ENCODE measurements at places on chromosomes 2 and 18.
A peak's percentile ranks its signal among the peaks of the same experiment; 100 is the strongest.

DNA sequence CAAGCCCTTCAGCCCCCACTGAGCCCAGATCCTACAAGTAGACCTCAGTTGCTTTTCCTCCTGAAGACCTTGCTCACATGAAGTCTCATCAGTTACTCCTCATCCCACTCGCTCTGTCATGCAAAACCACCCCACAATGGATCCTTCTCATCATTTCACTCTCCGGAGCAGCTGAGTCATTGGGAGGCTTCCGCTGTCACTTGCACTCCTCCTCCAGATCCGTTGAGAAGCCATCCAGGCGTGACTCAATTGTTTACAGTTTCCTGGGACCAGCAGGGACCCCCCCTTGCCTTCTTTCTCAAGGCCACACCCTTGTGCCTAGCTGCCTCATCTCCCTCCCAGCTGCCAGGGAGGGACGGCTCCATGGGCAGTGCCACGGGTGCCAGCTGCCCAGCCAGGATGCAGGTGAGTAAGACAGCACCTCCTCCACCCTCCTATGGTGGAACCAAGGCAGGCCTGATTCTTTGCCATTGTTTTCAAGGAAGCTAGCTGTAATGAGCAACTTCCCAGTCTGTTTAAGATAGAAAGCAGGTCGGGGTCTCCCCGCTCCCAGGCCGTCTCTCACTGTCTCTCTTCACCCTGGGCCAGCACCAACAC, 16.3 kb downstream of the GPR55 start:
- no peak for DNase-seq

DNA sequence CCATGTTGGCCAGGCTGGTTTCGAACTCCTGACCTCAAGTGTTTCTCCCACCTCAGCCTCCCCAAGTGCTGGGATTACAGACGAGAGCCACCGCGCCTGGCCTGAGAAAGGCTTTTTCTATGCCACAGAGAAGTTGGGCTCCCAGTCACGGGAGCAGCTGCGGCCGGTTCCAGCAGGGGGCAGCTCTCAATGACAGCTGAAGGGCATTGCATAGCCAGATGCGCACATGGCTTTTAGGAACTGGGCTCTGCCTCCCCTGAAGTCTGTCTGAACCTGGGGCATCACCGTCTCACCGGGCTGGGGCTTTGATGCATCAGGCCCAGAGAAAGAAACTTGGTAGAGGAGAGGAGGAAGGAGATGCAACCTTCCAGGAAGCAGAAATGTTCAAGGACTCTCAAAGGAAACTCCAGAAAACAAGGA, 84.2 kb upstream of the LAPTM4A start:
- DNase-seq: no peak

- no peak for DNase-seq
These were observed 37.8 kb downstream of the KCTD18 start for GRCh38 chr2:200471928-200472645.

DNA sequence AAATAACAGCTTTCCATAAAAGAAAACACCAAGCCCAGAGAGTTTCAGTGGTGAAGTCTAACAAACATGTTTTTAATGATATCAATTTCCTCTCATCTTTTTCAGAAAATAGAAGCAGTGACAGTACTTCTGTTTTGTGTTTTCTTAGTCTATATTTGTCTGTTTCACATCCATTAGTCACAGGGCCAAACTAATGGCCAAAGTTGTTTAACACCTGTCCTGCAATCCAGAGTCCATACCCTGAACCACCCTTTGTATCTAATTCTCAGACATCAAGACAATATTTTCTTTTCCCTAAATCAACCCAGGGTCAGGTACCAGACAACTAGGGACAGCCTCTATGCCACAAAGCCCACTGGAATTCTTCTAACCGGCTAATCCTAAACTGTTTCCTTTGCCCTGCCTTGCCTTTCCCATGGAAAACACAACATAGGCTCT, 25.9 kb downstream of the TMSB10 start:
- no peak for DNase-seq

GRCh38 chr2:164456619-164457018, 164.7 kb downstream of the GRB14 start:
- DNase-seq: no peak

- DNase-seq: no peak
These were observed 180.5 kb downstream of the VWC2L start for GRCh38 chr2:214591366-214591765.

DNA sequence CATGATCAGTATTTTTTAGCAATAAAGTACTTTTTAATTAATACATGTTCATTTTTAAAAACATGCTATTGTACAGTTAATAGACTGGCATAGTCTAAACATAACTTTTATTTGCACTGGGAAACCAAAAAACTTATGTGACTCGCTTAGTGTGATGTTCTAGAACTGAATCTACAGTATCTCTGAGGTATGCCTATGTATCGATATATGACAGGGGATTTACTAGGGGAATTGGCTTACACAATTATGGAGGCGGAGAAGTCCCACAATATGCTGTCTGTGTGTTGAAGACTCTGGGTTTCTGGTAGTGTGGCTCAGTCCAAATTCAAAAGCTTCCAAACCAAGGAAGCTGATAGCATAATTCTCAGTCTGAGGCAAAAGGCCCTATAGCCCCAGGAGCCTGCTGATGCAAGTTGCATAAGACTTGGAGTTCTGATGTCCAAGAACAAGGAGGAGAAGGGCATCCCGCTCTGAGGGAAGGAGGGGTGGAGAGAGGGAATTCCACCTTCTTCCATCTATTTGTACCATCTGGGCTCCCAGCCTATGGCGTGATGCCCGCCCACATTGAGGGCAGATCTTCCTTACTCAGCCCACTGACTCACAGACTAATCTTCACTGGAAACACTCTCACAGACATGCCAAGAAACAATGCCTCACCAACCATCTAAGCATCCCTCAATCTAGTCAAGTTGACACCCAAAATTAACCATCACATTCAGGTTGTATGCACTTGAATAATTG, 27.5 kb downstream of the ZNF638 start:
- no peak for DNase-seq

- DNase-seq: no peak
These were observed 37.3 kb downstream of the FER1L5 start for GRCh38 chr2:96679848-96680247.

- DNase-seq: peak; percentile 34
These were observed 69.1 kb downstream of the LRRFIP1 start for GRCh38 chr2:237696461-237696860.

GRCh38 chr18:1746131-1746530, 825.2 kb downstream of the METTL4 start:
- DNase-seq: no peak

- no peak for DNase-seq
These were observed 22.7 kb downstream of the TMEM87B start for GRCh38 chr2:112077814-112078213.

DNA sequence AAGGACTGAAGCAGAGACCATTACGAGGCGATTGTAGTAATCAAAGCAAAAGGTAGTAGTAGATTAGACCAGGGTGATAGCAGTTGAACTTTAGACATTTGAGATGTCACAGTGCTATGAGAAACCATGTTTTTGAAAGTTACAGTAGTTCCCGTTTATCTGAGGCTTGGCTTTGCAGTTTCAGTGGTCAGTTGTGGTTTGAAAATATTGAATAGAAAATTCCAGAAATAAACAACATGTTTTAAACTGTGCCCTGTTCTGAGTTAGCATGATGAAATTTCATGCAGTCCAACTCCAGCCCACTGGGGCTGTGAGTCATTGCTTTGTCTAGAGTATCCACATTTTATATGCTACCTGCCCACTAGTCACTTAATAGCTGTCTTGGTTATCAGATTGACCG, 47.5 kb downstream of the ZNF638 start:
- DNase-seq: no peak

GRCh38 chr2:224751996-224752698, 36.0 kb upstream of the CCDC195 start:
- DNase-seq: no peak

DNA sequence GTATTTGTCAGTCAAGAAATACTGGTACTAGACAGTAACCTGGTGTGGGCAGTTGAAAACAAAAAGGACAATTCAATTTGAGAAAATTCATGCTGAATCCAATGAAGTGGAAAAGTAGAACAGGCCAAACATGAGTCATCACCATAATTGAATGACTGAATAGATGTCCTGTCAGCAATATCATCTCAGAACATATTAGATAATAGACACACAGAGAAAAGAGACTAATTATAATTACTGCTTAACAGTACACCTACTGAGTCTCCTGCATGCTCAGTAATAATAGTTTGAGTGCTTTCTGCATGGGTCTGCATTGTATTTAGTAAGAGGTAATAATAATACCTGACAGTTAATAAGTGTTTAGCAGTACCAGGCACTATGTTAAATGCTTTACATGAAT, 138.6 kb upstream of the ZC3H15 start:
- no peak for DNase-seq

DNA sequence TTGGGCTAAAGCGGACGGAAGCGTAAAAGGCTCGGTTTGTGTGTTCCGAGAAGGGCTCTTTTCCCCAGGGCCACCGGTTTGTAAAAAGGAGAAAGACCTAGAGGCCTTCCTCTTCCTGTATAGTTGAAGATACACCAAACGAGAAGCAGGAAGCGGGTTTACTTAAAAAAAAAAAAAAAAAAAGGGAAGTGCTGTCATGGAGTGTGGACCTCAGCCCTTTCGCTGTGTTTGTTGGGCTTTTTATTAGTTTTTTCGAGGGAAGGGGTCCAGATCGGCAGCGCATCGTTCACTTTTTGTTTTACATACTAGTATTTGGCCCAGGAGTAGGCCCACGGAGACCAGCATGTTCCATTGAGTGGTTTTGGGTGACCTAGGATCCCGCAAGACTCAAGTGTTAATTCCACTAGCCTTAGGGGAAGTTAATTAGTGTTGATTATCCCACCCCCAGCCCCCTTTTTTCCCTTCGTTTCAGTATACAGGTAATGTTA, 676 bp downstream of the ACTR2 start:
- DNase-seq: peak; percentile 69

GRCh38 chr2:47075361-47076125, 79.6 kb downstream of the STPG4 start:
- DNase-seq: no peak

- DNase-seq: no peak
These were observed 9.6 kb downstream of the MBOAT2 start for GRCh38 chr2:8993902-8994278.

- no peak for DNase-seq
These were observed 47.8 kb upstream of the NT5C1B start for GRCh38 chr2:18637196-18637595.

GRCh38 chr18:32549248-32550110, 78.8 kb upstream of the GAREM1 start:
- DNase-seq: no peak

- no peak for DNase-seq
These were observed 15.6 kb downstream of the CNOT9 start for GRCh38 chr2:218583983-218584850.

DNA sequence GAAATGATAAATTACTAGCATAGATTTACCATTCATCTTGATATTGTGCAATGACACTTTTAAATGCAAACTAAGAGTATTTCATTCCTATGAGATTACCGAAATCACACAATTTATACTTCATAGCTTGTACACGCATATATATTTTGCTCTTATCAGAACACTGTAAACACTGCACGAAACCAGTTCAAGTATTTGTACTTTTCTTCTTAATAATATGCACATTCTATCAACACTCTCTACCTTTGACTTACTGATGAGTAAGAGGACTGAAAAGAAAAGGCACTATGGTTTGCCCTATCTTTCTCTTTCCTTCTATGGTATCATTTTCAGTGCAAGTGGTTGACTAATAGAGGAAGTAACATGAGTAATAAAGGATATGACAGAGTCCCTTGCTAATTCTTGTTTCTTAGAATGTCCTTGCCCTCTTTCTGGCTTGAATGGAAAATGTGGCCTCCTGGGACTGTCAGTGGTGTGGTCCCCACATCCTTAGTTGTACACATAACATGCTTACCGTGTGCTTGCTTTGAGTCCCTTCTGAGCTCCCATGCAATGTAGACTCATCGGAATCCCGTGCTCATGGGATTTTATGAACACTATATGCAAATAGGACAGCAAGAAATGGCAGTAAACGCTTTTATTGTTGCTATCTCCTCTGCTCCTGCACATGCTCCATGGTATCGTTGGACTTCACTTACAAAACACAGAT, 363.5 kb upstream of the TNP1 start:
- no peak for DNase-seq

DNA sequence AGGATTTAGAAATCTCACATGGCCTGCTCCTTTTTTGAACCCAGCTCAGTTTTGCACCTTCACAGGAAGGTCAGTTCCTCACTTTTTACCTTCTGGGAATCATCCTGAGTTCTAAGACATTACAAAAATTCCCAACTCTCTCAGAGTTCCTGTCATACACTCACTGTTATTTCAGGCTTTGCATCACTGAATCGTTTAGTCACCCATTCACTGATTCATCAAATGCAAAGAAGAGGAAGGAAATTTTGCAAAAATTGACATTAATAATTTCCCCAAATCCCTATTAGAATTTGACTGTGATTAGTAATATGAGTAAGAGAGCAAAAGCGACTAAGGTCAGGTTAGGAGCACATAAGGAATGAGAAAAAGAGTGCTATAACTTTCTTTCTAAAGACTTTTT, 197.5 kb downstream of the PDE1A start:
- no peak for DNase-seq
